Stimulated activated naive CD4-positive, alpha-beta T cell treated with Interleukin-2 at 50 U/mL for 16 hours (primary cell): ENCODE measurements at places on chromosomes 7 and 10.

DNA sequence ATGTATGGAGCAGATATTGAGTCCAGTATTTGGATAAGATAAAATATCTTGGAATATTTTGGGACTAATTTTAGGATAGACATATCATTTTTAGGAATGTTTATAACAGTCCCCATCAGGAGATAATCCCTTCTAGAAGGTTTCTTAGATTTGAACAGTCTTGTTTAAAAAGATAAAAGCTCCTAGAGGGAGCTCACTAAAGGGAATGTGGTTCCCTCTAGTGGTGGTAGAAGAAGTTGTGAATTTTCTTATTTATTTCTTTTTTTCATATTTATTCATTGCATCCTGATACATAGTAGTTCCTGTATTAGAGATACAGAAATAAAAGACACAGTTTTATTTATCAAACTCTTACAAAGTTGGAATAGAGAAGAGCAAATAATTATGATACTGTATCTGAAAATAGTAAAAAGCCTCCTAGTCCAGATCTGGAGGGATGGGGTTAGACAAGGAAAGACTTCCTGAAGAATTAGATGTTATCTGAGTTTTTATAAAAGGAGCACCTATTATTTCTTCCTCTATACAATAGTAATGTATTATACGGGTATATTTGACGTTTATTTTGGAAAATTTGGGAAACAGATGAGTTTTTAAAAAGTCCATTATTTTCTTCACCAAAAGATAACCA is 24.5 kb upstream of the KLF14 start:
- DNase-seq: no peak

DNA sequence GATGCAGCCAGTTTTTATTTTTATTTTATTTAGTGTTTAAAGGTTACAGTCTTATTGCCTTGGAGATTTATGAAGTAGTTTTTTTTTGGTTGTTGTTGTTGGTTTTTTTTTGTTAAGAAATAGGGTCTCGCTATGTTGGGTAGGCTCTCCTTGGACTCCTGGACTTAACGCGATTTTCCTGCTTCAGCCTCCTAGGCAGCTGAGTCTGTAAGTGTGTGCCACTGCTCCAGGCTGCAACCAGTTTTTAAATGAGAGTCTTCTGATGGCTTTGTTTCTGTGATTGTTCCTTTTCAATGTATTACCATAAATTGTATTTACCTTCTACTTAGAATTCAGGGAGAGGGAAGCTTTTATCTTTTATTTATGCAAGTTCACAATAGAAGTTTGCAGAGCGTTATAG is 62.8 kb downstream of the BICC1 start:
- DNase-seq: no peak

GRCh38 chr10:37728830-37729229 is 128.6 kb downstream of the ZNF248 start:
- no peak for DNase-seq

DNA sequence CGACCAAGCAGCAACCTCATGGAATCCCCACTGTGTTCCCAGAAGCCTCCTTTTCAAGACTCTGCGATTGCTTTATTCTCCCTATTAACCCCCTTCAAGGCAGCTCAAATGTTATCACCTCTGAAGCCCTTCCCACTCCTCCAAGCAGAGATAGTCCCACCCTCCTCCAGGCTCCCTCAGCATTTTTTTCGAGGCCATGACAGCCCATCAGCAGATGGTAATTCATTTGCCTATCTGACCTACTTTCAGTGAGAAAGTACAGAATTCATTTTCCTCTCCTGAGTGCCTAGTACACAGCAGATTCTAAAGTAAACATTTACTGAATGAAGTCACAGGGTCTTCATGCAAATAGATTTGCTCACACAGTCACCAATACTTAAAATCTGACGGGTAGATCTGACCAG is 47.8 kb downstream of the HERPUD2 start:
- DNase-seq: no peak

DNA sequence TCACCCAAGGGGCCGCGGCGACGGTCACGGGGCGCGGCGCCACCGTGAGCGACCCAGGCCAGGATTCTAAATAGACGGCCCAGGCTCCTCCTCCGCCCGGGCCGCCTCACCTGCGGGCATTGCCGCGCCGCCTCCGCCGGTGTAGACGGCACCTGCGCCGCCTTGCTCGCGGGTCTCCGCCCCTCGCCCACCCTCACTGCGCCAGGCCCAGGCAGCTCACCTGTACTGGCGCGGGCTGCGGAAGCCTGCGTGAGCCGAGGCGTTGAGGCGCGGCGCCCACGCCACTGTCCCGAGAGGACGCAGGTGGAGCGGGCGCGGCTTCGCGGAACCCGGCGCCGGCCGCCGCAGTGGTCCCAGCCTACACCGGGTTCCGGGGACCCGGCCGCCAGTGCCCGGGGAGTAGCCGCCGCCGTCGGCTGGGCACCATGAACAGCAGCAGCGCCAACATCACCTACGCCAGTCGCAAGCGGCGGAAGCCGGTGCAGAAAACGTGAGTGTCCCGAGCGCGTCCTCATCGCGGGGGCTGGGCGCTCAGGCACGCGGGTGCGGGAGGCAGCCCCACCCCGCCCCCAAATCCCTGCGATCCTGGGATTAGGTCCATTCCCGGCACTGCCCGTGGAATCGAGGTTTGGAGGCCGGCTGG is 509 bp downstream of the AHR start:
- DNase-seq: peak; percentile 59

GRCh38 chr10:102660888-102661657 is 16.8 kb downstream of the TRIM8 start:
- DNase-seq: peak; percentile 65

- no peak for DNase-seq
Observed at GRCh38 chr7:12729112-12729511, 41.7 kb downstream of the ARL4A start.

DNA sequence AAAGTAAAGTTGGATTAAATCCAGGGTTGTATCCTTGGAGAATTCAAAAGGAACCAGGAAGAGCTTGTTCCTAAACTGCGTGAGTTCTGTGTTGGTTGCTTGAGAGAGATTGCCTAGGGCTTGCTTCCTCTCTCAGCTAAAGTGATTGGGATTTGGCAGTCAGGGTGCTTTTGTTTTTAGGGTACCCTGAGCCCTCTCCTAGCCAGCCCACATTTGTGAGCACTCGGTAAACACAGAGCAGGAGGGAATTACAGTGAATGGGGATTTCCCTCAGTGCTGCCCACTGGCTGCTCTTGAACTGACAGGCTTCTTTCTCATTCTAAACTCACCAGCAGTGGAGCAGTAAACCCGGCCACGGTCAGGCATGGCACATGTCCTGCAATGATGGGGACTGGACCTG is 146.9 kb downstream of the TPST1 start:
- no peak for DNase-seq
